ENCODE measurements at places on chromosomes 11 and 22.
A peak's percentile ranks its signal among the peaks of the same experiment; 100 is the strongest.

GRCh38 chr11:117914398-117914761 lies 14.8 kb downstream of the TMPRSS13 start:
- no peak for DNase-seq

- DNase-seq: no peak
Observed at GRCh38 chr22:30307041-30307574, 17.8 kb upstream of the CASTOR1 start.

- DNase-seq: no peak
Observed at GRCh38 chr22:49426618-49427266, 400.9 kb downstream of the BRD1 start.

DNA sequence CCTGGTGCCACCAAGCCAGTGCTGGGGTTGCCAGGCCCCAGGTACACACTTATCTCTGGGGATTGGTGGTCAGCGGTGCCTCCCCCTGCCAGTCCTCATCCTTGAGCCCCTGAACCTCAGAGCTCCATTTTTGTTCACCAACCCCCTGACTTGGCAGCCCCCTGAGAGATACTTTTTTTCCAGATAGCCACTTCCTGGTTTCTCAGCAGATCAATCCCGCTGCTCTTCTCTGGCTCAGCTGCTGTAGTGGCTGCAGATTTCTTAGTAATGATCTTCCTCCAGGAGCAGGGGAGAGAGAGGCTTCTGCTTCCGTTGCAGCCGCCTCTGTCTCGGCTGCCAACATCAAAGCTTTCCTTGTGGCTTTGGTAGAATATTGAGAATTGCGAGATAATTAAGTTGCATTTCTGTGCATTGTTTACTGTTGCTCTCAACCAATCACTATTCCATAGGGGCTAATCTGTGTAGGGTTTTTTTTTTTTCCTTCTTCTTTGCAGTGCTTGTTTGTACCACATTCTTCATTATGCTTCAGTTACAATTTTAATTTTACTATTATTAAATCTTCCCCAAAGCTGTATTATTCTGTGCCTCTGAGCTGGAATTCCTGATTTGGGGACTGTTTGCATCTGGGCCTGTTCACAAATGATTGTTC lies 92.1 kb downstream of the PKNOX2 start:
- DNase-seq: no peak

- DNase-seq: no peak
Observed at GRCh38 chr11:19220903-19221724, 19.3 kb upstream of the CSRP3 start.

GRCh38 chr11:61411589-61411988 lies 18.2 kb downstream of the CPSF7 start:
- DNase-seq: no peak

DNA sequence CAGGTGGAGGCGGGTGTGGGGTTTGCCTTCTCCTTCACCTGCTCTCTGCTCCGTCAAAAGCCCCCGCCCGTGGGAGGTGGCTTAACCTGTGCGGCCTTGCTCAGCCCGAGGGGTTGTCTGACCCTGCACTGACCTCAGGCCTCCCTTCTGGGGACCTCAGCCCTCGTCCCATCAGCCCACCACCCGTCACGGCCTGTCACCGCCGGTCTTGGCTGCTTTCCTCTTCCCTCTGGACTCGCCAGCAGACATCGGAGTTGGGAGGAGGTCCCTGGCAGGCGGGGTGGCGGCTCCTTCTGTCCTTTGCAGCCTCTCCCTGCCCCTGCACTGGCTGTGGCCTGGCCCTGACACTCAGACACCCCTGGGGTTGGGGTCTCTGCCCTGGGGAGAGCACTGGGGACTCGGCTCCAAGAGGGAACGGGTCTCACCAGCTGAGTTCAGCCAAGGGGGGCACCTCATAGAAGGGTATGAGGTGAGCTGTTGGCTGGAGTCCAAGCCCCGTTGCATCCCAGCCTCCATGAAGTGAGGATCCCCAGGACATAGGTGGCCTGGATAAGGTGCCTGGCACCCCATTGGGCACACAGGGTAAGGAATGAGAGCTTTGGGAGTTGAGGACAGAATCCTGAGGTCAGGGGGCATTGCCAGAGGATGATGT lies 999.6 kb downstream of the BRD1 start:
- DNase-seq: no peak

- DNase-seq: no peak
Observed at GRCh38 chr11:73012121-73012863, 129.8 kb downstream of the FCHSD2 start.

DNA sequence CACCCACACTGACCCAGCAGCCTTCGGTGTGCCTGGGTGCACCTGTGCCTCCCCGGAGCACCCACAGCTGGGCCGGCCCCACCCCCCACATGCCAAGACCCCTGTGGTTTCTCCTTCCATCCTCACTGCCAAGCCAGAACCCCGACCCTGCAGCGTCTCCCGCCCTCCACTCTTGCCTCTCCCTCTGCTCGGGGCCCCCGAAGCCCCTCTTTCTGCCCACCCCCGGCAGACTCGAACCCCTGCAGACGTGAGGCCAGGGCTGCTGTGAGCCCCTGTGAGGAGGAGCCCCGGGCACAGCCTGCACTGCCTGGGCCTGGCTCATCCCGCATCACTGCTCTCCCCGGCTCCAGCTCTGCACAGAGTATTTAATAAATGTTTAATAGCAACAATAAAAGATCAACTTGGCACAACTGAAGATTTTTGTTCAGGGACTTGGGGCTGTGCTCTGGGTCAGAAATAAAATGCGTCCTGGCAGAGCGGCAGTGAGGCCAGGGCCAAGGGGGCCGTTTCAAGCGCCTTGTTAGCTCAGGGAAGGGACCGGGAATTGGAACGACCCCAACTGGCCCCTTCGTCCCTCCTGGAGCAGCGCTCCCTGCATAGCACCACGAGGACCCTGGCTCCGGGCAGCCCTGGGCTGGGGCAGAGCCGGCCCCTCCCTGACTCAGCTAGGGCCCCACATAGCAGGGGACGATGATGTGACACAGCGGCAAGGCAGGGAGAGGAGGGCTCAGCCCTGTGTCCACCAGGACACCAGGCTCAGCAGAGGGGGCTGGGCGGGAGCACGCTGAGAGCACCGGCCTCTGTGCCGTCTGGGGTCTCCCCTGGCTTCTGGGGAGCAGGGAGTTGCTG lies 520.8 kb downstream of the BRD1 start:
- peak; percentile 35 for DNase-seq

DNA sequence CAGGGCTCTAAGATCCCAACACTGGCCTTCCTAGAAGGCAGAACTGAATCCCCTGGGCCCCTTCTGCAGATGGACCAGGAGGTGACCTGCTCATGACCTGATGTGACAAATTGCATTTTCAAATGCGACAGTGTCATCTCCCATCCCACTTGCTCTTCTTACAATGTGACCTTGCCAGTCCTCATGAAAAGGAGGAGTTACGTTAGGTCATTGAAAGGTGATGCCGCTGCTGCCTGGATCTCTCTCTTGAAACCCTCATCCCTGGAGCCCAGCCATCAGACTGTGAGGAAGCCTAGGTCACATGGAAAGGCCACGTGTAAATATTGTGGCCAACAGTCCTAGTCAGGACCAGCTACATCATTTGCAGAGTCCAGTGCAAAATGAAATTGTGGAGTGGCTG lies 5.7 kb upstream of the C1QTNF4 start:
- no peak for DNase-seq

DNA sequence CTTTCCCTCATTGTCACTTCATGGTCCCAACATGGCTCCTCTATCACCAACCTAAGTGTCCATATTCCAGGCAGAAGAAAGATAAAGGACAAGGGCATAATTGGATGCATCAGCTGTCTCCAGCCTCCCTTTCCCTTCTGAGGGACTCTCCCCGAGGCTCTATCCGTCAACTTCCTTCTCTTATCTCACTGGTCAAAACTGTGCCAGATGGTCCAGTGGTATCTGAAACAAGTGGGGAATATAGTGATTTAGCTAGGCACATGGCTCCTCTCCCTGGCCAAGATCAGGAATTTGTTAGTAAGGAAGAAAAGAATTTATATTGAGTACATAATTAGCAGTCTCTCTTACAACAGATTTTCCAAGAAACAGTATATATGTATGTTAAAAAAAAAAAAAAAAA lies 12.6 kb upstream of the SPON1 start:
- no peak for DNase-seq

- no peak for DNase-seq
Observed at GRCh38 chr11:1300121-1300520, 9.3 kb downstream of the TOLLIP start.

- DNase-seq: no peak
Observed at GRCh38 chr11:95545116-95545875, 244.3 kb downstream of the FAM76B start.

- no peak for DNase-seq
Observed at GRCh38 chr11:100806296-100806695, 119.2 kb downstream of the ARHGAP42 start.

DNA sequence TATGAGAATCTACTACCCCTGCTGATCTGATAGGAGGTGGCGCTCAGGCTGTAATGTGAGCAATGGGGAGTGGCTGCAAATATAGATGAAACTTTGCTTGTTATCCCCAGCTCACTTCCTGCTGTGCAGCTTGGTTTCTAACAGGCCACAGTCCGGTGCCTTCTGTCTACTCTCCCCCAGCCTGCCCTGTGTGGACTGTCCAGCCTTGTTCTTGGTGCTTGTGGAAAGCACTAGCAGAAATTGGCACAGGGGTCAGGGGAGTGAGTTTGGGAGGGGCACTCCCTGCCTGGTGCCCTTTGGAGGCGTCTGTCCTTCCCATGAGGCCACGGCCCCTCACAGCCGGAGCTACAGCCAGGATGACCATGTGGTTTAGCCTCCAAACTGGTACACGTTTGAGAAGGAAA lies 14.3 kb downstream of the MOV10L1 start:
- DNase-seq: no peak

DNA sequence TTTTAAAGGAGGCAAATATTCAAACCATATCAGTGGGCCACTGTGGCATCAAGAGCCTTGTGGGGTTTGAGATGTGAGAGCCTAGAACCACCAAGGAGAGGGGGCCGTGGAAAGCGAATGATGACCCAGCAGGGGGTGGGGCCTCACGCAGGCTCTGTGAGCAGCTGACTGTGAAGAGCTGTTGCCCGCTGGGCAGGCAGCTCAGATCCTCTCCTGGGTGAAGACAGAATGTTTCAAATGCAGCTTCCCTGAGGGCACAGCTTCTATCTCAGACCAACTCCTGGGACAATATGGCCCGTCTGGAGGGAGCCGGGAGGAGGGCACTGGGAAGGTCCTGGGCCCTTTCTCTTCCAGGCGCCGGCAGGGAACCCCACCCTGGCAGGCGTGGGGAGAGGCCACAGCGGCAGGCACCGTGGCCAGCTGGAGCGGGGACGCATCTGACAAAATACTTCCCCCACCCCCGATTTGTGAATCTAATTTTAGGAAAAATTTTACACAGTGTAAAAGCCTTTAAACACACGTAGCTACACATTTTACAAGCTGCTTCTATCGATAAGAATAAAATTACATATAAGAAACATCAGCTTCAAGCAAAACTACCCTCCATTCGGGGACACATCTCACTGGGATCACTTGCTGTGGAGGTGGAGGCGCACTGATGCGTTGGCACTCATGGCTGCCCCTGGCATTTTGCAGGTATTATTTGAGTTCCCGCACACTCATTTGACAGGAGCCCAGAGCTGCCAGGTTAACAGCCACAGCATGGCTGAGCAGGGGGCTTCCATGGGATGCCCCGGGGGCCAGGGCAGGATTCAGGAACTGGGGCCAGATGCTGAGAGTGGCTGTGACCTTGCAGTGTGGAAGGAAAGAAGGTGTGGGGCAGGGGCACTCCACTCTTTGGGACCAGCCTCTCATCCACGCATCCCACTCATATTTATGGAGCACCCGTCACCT lies 40.3 kb downstream of the PARVG start:
- no peak for DNase-seq

DNA sequence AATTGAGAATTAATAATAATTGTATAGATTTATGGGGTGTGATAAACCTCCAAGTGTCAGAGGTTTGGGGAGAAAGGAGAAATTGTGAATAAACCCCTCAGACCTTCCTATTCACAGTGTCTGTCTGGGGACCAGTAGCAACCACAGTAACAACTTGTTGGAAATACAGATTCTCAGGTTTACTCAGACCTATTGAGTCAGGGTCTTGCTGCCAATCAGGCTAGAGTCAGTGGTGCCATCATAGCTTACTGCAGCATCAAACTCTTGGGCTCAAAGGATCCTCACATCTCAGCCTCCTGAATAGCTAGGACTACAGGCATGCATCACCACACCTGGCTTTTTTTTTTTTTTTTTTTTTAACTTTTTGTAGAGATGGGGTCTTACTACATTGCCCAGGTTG lies 17.3 kb downstream of the SLC3A2 start:
- no peak for DNase-seq

- DNase-seq: peak; percentile 43
Observed at GRCh38 chr11:2760196-2760871, 60.5 kb upstream of the KCNQ1OT1 start.

GRCh38 chr11:44224867-44225501 lies 85.0 kb downstream of the ALX4 start:
- DNase-seq: no peak

DNA sequence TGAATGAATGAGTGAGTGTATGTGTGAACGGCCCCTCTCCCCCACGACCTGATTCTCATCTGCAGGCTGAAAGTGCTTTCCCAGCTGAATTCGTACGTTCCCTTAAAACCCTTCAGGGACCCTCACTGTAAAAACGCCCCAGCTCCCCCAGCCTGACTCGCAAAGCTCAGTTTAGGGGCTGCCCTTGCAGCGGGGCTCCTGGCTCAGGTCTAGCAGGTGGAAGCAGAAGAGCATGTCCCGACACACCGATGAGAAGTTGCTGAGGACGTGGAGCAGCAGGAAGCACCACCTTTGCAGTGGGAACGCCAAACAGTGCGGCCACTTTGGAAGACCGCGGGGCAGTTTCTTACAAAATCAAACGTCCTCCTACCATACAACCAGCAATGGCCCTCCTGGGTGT lies 3.6 kb upstream of the MRPL23 start:
- DNase-seq: peak; percentile 14

GRCh38 chr11:46808799-46809431 lies 37.2 kb downstream of the CKAP5 start:
- no peak for DNase-seq

DNA sequence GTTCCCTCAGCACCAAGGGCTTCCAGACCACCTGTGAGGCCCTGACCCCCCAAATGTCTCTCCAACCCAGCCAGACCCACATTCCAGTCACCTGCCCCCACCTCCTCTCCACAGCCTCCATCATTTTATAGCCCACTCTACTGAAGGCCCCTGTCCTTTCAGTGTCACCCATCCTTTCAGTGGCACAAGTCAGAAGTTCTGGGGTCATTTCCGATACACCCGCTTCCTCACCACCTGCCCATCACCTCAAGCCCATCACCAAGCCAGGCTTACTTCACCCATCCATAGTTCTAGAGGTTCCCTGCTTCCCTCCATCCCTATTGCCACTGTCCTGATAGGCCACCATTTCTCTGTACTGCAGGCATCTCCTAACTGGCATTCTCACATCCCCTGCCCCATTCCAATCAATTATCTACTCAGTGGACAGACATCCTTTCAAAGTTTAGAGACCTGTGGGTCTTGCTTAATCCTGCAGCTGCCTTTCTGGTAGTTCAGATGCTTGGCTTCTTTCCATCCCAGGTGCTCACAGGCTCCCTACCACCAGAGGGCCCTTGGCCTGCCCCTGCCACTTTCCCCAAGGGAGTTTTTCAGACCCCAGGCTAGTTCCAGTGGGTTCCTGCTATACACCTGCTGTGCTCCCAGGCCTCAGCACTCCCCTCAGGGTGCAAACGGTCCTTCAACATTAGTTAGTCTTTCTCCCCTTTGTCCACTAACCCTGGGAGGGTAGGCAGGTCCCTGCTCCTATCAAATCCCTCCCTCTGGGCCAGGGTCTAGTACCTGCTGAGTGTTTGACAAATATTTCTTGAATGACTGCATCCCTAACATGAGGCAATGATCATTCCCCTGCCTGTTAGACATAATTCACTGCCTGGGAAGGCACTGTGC lies 7.6 kb downstream of the KCNQ1OT1 start:
- no peak for DNase-seq

Measured in Right ventricle myocardium inferior (tissue), 1 donor.